COR-L47 (cell line): ENCODE measurements at places on chromosomes 1 and 21.

GRCh38 chr1:28512058-28512611 lies 6.3 kb downstream of the RCC1 start:
- no peak for DNase-seq

- DNase-seq: no peak
Observed at GRCh38 chr1:4759671-4760070, 105.3 kb downstream of the AJAP1 start.

DNA sequence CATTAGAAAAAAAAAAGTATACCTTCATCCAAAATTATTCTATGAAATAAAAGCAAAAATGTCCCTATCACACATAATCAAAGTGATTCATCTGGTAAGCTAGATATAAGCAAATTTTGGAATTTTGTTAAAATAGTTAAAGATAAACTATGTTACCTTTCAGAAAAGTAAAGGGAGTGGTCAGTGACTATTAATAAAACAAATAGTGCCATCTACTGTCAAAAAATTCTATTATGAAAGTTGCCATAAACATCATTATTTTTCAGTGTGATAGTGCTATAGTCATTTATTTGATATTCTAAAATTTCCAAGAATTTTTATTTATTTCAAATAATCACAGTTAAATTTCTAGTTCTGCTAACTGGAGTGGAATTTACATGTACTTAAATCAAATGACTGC lies 803.7 kb downstream of the KCNT2 start:
- DNase-seq: no peak

DNA sequence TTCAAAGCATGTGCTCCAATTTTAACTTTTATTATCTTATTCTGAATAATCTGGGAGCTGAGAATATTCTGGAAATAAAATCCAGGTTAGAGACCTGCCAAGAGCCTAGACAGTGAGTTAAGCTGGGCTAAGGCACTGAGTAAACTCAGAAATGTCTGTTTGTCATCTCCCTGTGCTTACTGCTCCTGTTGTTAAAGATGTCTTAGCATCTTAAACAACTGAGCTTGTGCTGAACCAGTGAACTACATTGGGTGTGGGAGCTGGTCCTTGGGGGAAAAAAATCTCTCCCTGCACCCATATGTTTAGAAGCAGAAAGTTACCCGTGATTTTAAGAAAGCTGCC lies 25.0 kb upstream of the AHCYL1 start:
- no peak for DNase-seq

DNA sequence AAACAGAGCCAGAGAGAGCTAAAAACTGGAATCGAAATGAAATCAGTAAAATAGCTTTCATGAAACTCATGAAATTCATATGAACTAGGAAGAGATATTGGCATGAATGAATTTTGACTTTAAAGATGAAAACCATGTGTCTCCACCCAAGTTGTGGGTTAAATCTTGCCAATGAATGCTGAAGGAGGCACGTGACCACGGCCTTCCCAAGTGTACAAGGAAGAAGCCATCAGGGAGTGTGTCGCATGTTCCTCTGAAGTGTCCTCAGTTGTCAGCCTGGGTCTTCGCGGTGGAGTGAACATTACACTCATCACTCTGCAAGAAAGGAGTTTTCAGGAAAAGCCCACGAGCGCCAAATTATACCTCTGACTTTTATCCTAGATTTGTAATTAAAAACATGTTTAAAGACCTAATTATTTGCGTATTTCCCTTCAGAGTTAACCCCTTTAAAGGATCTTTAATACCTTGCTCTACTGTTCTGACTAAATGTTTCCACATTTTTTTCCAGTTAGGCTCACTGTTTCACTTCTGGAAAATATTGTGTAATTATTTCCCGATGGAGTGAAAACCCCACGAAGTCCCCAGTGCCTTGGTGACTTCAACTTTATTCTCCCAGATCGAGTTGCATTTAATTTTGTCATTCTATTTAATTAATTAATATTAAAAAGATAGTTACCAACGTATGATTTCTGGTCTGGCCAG lies 118.3 kb downstream of the DHRS3 start:
- no peak for DNase-seq

- DNase-seq: no peak
Observed at GRCh38 chr1:84632673-84633434, 57.4 kb downstream of the SSX2IP start.

GRCh38 chr21:34203851-34204420 lies 130.6 kb downstream of the MRPS6 start:
- peak; percentile 48 for DNase-seq

DNA sequence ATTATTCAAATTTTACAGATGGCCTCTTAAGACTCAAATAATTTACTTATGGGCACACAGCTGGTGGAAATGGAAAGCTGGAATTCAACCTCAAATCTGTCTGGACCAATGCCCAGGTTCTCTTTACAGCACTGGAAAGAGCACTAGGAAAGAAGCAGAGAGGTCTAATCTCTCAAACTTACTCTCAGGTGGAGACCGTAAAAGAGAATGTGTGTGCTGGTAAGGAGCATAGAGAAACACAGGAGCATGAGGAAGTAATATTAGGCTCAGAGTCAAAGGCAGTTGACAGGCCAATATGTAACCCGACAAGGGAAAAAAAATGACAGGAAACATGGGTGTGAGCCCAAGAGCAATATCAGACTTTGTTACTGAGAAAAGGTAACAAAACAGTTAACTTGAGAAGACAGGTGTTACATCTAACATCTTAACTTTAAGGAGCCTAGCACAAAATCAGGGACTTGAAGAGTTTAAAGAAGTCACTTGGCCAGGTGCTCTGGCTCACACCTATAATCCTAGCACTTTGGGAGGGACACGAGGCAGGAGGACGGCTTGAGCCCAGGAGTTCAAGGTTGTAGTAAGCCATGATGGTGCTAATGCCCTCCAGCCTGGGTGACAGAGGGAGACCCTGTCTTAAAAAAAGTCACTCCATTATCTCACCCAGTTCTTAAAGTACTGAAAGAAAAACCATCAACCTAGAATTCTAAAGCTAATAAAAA lies 20.7 kb downstream of the PPP1R15B start:
- DNase-seq: no peak

DNA sequence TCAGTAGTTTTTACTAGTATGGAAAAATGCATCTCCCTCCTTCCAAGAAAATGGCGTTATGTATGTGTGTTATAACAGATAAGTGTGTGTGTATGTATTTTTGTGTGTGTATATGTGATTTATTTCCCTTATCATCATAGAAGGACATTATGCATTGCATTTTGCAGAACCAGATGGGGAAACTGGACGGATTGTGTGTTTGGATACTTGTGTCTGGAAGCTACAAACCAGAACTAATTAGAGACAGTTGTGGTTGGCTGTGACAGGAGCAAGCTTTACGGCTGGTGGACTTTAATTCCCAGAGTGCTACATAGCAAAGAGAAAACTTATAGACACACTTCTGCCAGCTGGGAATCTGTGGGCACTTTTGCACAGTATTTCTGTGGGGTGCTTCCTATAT lies 162.5 kb downstream of the RWDD3 start:
- no peak for DNase-seq

GRCh38 chr1:9852410-9853248 lies 28.9 kb upstream of the CLSTN1 start:
- DNase-seq: no peak

- no peak for DNase-seq
Observed at GRCh38 chr1:4447778-4448420, 206.5 kb upstream of the AJAP1 start.

DNA sequence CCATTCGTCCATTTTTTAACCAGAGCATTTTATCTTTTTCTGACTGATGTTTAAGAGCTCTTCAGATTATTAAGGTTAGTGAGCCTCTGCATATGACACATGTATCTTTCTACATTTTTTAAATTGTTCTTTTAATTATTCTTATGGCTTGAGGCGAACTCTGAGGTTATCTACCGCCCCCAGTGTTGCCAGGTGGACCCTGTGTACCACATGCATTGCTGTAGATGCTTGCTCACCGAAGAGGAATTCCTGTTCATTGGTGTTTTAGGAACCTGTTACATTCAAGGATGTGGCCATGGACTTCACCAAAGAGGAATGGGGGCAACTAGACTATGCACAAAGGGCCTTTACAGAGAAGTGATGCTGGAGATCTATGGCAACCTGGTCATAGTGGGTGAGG lies 31.8 kb downstream of the ZNF684 start:
- no peak for DNase-seq

DNA sequence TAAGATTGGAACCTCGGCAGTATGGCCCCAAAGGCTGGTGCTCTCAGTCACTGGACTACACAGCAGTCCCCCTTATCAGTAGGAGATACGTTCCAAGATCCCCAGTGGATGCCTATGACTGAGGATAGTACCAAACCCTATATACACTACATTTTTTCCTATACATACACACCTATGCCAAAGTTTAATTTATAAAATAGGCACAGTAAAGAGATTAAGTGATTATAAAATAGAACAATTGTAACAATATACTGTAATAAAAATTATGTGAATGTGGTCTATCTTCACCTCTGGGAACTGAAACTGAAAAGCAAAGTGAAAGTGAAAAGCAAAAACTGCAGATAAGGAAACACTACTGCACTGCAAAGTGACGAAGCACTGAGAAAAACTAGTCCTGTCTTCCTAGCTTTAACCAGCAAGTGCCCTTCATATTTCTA lies 96.8 kb downstream of the INTS7 start:
- no peak for DNase-seq

DNA sequence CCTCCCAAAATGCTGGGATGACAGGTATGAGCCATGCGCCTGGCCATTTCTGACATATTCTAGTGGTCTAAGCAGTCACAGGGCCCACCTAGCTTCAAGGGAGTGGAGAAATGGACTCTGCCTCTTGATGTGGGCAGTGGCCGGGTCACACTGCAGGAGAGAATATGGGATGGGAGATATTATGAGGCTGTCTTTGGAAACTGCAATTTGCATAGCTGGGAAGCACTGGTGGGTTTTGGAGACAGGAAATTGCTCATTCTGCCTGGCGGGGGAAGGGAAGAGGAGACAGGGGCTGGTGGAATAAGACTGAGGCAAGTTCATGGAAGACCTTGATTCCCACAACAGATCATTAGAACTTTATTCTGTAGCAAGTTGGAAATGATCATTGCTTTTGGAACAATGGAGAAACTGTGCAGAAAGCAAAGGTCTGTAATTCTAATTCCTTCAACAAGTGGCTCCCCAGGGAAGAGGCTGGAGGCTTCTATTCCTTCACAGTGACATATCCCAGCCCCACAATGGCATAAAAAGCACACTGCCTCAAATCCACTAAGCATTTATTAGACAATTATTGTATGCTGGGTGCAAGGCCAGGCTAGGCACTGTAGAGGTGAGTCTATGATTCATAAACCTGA lies 10.5 kb downstream of the NCMAP start:
- DNase-seq: no peak

- DNase-seq: no peak
Observed at GRCh38 chr1:11898831-11899467, 27.3 kb downstream of the KIAA2013 start.

GRCh38 chr1:42963378-42964043 lies 4.8 kb upstream of the SLC2A1 start:
- no peak for DNase-seq

- DNase-seq: no peak
Observed at GRCh38 chr21:29243188-29243587, 55.5 kb upstream of the BACH1 start.

DNA sequence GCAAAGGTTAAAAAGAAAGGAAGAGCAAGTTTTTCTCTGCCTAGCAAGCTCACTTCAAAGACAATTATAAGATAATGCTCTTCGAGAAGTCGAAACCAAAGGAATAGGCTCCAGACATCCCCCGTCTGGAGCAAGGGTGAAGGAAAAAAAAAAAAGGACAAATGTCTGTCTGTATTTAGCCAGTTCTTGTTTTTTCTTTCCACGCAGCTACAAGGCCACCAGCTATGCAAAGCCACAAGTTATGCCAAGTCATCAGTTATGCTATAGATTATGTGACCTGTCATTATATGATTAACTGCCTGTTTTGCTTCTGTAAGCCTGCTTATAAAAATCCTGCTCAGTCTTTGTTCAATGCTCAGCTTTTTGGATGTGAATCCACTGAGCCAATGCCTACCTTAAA lies 2.4 kb upstream of the THEM5 start:
- no peak for DNase-seq

GRCh38 chr1:160860840-160861505 lies 1.7 kb downstream of the CD244 start:
- no peak for DNase-seq

DNA sequence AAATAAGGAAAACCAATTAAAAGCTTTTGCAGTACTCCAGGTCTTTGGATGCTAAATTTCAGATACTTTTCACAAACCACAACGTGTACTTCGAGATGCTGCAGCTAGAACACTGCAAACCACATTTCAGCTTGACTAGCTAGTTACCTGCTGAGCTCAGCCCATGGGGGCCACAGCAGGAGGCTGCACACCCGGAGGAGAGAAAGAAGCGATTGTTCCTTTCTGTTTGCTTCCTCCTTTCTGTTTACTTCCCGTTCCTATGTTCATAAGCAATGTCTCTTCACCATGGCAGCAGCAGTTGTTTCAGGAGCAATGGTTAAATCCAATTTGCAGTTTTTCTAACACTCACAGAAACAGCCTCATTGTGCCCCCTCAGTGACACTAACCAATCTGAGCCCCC lies 225.6 kb upstream of the FGGY start:
- peak; percentile 80 for DNase-seq

DNA sequence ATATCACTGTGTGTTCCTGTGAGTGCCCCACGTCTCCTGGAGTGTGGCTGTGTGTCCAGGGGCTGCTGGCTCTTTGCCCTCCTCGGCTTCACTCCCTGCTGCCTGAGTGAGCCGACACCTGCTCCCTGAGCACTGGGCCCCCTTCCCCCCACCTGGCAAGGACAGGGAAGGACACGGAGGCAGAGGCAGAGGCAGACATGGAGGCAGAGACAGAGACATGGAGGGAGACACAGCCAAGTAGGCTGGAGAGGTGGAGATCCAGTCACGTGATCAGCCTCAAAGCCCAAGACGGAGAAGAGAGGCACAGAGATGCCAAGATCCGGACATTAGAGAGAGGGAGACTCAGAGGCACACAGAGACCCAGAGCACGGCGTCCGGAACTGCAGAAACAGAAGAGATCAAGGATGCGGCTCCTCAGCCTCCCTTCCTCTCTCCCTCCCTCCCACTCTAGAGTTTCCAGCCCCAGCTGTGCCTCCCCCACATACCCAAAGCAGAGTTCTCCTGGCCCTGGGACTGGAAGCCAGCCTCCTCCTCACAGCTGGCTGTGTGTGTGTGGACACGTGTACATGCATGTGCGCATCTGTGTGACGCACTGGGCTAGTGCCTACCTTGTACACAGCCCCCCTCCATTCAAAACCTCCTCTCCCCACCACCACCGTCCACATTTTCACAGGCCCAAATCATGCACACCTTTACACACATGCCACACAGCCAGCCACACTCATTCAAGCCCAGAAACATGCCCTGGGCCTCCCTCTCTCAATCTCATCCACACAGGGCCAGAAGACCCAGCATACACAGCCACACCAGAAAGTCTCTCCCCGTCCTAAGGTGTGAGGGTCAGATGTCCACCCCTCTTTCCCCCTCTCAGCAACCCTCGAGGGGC lies 39.1 kb upstream of the WASF2 start:
- peak; percentile 70 for DNase-seq

DNA sequence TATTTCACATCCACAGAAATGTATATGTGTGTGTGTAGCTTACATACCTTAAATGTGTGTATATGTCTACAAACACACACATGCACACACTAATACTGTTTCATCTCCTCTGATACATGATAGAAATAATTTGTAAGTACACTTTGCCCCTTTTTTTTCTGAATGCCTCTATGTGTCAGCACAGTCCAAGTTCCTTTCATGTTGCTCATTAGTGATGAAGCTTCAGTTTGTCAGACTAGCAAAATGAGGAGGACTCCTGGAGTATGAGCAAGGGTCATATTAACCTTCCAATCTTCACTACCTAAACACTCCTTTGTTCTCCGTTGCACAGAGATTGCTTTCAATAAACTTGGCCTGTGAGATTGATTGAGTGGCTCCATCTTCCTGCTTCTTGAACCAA lies 935.4 kb downstream of the MRPL39 start:
- DNase-seq: no peak
